ENCODE measurements at places on chromosomes 7 and 10.

DNA sequence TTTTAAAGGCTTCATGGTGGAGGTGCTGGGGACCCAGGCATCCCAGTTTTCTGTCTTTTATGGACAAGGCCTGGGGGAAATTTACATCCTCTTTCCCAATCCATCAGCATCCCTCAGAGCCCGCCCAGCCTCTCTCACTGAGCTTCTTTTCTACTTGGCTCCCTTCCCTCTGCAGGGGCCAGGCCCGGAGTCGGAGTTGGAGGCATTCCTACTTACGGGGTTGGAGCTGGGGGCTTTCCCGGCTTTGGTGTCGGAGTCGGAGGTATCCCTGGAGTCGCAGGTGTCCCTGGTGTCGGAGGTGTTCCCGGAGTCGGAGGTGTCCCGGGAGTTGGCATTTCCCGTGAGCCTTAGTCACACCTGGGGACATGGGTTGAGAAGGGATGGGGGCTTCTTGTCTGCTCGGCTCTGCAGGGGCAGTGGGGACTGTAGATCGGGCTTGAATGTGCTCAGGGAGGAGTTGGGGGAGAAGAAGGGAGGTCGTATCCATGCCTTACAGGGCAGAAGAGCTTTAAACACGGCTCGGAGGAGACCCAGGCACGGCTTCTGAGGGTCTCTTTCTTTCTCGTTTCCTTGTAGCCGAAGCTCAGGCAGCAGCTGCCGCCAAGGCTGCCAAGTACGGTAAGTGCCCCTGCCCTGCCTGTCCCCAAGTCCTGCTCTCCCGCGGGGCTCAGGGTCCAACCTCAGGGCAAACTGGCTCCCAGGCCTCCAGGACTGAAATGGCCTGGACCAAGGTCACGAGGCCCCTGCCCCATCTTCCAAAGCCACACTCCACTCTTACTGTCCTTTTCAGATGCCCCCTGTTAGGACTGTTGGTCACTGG is 27.3 kb upstream of the LIMK1 start:
- DNase-seq = no peak

DNA sequence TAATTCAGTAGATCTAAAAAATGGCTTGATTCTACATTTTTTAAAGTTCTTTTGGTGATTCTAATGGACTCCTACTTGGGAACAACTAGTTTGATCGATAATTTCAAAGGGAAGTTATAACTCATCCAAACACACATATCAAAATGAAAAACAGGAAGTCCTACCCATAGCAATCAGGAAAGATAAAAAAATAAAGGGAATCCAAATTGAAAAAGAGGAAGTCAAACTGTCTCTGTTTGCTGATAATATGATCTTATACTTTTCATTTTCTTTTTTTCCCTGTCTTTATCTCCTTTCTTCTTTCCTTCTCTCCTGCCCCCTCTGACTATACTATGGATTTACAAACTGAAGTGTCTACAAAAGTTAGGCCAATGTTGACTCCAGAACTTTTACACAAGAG is 118.8 kb downstream of the IQUB start:
- no peak for DNase-seq

DNA sequence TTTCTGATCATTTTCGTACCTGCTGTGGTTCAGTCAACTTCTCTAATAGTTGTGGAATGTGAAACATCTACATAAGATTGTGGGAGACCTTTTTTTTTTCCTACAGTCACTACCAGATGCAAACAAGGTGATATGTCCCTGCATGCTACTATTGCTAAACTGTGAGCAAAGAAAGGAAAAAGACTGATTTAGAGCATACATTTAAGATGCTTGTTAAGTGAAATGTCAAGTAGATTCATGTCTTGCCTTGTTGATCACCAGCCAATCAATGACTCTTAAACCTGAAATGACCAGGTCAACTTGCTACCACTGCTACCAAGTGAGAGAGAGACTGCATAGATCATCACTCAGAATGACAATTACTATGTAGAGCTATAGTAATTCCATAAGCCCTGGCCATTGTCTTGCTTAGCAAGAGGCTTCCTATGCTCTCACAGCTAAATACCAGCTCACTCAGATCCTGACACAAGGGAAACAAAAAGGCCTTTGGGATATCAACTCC is 84.3 kb upstream of the SKAP2 start:
- DNase-seq = no peak

DNA sequence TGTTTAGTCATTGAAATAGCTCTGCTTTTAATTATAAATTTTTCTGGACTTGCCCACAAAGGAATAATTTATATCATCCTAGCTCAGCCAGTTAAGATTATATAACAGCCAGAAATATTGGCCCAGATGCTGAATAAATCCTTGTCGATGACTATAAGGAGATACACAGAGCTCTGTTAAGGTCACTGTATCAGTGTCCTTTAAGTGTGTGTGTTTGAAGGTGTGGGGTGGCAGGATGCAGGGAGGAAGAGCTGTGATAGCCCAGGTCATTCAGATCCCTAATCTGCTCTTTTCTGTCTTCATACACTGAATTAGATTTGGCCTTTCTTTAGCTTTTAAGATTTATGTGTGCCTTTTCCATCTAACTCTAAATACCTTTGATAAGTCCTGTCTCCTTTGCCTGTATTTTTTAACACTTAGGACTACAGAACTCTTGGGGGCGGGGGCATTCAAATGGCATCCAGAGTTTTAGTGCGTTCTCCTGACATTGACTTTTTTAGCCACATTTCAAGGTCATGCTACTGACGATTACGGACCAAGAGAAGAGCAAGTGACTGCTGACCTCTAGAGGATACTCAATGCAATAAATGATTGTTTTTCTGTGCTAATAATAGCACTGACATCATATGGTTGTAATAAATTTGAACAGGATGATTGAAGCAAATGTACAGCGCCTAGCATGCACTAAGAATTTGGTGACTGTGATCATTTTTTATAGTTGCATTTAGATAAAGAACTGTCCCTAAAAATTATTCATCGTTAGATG is 172.3 kb downstream of the CACNB2 start:
- no peak for DNase-seq

- DNase-seq = no peak
Measured at GRCh38 chr7:151272877-151273276, 24.4 kb upstream of the SMARCD3 start.

DNA sequence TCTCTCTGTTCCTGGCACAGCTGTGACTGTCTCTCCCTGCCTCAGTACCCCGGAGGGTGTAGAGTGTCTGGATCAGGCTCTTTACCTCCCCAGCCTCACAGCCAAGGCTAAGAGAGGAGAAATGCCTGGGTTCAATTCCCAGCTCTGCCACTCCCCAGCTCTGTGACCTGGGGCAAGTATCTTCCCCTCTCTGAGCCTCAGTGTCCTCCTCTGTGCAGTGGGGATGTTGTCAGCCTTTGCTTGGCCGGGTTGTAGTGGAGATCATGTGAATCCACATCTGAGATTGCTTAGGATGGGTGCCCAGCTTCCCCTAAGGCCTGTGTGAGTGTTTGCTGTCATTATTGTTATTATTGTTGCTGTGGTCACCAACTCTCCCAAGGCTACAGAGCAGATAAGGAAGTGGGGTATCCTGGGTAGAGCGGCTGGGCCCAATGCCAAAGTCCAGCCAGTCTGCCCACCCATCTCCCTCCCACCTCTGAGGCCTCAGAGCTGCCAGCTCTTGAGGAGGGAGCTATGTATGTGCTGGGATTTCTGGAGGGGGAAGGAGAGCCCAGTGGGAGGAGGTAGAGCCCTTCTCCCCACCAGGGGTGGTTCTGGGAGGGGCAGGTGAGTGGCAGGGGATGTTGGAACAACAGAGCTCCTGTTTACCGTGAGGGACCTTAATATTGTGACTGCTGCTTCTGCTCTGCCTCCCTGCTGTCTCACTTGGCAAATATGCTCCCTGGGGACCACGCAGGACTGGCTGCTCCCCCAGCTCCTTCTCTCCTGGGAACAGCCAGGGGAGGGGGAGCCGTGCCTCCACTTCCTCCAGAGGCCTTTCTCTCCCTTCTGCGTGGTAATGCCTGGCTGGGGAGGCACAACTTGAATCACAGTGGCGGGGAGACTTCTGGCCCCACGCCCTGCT is 170.5 kb downstream of the RPS24 start:
- DNase-seq = no peak

DNA sequence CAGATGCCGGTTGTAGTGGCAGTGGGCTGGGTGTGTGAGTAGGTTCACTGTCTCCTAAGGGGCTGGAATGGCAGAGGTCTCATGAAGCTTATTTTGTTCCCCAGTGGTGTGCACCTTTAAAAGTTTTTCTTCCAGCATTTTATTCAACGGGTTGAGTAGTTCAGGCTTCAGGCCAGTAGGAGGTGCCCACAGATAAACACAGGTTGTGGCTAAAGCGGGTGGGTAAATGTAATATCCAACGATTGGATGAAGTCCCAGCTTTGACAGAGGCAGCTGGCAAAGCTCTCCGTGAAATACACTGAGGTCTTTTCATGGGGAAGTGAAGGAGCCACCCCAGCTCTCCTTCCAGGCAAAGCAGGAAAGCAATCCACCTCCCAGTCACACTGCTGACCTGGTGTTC is 339.8 kb upstream of the LRRTM3 start:
- DNase-seq = no peak

DNA sequence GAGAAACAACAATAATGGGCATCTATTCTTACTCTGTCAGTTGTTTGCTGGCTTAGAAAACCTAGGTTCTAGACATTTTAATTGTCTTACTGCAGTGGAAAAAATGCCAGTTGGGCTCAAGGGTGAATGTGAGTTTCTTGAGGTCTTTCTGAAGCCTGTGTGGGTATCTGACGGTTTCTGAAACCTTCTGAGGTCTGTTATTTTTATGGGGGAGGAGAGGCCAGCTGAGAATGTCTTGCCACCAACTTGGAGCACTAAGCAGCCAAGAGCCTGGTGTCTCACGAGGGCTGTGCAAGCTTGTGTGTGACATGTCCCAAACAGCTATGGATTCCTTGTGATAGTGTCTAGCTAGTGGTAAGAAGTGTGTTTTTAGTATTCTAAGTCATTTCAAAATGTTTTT is 24.2 kb upstream of the DDC start:
- DNase-seq = no peak

DNA sequence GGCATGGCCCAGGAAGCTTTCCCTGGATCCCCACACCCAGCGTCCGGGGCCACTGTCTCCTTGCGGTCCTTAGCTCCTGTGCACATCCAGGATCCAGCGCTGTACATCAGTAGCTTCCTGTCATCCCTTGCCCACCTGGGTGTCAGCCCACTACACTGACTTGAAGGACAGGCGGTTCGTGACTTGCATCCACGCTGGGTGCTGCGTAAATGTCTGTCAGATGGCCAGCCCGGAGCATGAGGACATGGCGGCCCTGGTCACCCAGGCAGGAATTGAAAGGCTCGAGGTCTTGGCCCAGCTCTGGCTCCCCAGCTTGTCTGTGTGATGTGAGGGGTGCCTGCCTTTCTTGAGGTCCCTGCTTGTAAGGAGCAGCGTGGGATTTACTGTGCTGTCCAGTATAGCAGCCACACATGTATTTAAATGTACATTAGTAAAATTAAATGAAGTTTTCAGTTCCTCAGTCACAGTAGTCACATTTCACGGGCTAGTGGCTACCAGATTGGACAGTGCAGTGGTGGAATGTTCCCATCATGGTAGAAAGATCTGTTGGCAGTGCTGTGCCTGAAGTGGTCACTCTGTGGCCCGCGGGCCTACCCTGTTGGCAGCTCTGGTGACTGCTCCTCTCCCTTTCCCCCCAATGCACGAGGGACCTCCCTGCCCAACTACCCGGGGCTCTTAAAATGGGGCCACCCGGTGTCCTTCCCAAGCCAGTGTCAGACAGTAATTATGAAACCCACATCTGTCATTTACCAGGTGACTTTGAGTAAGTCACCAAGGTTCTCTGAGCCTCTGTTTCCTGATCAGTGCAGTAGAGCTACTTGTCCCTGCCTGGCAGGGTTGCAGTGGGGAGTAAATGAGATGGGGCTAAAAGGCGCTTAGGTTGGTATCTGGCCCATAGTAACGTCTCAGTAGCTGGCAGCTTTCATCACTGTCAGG is 97.8 kb upstream of the PPIF start:
- no peak for DNase-seq

GRCh38 chr10:75441196-75441595 is 9.8 kb downstream of the LRMDA start:
- DNase-seq = no peak

DNA sequence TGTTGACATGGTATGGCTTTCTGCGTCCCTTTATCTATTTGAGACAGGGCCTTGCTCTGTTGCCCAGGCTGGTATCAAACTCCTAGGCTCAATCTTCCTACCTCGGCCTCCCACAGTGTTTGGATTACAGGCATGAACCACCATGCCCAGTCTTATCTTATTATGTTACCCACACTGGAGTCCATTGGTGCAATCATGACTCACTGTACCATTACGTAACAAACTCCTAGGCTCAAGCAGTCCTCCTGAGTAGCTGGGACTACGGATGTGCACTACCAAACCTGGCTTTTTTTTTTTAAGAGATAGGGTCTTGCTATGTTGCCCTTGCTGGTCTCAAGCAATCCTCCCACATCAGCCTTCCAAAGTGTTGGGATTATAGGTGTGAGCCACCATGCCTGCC is 66.7 kb downstream of the CCDC3 start:
- no peak for DNase-seq

- DNase-seq = no peak
Measured at GRCh38 chr7:90383861-90384260, 19.4 kb upstream of the CLDN12 start.

- DNase-seq = no peak
Measured at GRCh38 chr10:124279298-124279697, 139.4 kb downstream of the OAT start.

GRCh38 chr10:120360571-120360970 is 96.5 kb upstream of the PLPP4 start:
- DNase-seq = no peak

DNA sequence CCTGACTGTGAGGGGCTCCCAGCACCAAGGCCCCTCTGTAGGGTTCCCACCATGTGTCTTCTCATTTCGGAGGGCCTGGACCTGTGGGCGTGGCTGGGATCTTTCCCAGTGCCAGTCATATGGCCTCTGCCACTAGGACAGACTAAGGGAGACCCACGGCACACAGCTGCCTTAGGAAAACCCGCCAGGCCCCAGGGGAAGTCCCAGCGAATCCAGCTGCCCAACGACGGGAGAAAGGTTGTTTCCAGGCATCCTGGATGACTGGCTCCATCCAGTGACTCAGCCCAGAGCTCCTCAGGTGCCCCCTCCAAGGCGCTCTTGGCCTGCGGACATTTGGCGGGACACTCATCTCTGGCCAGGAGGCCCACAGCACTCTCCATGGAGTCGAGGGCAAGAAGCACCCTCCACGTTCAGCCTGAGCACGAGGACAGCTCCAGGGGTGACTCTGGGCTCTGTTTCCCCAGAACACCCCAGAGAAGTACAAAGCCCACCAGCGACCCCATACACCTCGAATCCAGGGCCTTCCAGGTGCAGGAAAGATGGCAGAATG is 39.9 kb downstream of the PWWP2B start:
- DNase-seq = no peak

DNA sequence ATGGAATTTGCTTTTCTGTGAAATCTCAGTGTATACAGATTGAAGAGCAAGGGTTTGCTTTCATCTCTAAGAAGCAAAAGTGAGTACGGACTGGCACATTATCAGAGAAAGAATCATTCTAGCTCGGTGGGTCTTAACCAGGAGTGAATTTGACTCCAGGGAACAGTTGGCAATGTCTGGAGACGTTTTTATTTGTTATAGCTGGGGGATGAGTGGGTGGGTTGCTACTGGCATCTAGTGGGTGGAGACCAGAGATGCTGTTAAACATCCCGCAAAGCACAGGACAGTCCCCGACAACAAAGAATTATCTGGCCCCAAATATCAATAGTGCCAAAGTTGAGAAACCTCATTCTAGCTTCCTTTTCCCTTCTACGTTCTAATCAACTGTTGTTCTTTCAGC is 43.8 kb upstream of the ATRNL1 start:
- no peak for DNase-seq

GRCh38 chr7:91046322-91047089 is 217.7 kb upstream of the FZD1 start:
- no peak for DNase-seq
